ENCODE measurements at places on chromosomes 4 and X.
A peak's percentile ranks its signal among the peaks of the same experiment; 100 is the strongest.

DNA sequence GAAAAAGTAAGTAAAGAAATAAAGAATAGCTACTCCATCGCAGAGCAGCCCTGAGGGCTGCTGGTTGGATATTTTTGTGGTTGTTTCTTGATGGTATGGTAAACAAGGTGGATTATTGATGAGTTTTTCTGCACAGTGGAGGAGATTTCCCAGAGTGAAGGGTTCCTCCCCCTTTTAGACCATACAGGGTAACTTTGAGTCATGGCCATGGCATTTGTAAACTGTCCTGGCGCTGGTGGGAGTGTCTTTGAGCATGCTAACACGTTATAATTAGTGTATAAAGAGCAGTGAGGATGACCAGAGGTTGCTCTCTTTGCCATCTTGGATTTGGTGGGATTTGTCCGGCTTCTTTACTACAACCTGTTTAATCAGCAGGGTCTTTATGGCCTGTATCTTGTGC is 128.2 kb downstream of the ASMT start:
- no peak for DNase-seq

DNA sequence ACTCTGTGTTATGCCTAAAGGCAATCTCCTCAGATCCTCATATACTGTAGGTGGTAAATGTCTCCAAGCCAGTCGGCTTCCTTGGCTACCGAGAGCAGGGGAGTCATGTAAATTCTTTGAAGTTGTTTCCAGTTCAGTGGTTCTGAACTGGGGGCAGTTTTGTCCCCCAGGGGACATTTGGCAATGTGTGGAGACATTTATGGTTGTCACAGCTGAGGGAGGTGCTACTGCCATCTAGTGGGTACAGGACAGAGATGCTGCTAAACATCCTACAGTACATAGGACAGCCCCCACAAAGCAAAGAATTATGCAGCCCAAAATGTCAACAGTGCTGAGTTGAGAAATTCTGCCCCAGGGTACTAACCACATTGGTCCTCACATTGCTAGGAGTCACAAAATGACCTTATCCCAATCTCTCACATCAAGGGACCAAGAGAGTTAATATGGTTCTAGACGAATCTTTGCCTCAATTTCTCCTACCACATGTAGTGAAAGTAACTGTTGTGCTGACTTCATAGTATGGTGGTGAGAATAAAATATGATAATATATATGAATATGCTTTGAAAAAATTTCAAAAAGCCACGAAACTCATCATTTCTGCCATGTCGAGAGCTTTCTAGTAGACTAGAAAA is 104.4 kb upstream of the ARHGAP24 start:
- peak; percentile 27 for DNase-seq

- DNase-seq, result no peak
Measured at GRCh38 chrX:34879346-34879745, 63.2 kb upstream of the FAM47B start.

DNA sequence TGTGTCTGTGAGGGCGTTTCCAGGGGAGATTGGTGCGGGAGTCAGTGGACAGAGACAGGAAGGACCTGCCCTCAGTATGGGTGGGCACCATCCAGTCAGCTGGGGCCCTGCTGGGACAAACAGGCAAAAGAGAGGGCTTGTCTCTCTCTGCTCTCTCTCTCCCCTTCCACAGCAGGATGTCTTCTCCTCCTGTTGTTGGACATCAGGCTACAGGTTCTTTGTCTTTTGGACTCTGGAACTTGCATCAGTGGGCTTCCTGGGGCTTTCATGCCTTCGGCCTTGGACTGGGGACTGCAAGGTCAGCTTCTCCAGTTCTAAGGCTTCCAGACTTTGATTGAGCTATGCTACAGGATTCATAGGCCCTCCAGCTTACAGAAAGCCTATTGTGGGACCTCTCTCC is 59.6 kb downstream of the ADGRA3 start:
- no peak for DNase-seq
